CD4-positive, alpha-beta T cell treated with Interleukin-12 subunit alpha and Interleukin-12 subunit beta, for 1 hour (primary cell): ENCODE measurements at places on chromosomes 4 and X.
A peak's percentile ranks its signal among the peaks of the same experiment; 100 is the strongest.

- DNase-seq = no peak
Measured at GRCh38 chr4:24588216-24588954, 4.0 kb upstream of the DHX15 start.

DNA sequence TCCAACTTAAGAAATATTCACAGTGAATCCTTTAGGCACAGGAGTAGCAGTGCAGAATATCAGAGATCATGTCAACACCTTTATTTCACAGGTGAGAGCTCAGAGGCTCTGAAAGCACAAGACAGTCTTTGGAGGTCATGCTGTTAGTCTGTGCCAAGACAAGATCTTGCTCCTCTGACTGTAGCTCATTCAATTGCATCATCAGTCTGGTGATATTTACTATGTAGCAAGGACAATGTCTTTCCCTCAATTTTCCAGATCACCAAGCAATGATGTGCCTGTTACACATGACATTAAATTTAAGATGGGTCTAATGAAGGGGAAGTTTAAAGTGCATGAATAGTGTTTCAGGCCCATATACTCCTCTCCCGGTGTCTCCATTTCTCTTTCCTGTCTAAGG, 277.5 kb downstream of the IL15 start:
- no peak for DNase-seq

- no peak for DNase-seq
Measured at GRCh38 chrX:149807747-149808458, 26.2 kb downstream of the MAGEA9 start.

DNA sequence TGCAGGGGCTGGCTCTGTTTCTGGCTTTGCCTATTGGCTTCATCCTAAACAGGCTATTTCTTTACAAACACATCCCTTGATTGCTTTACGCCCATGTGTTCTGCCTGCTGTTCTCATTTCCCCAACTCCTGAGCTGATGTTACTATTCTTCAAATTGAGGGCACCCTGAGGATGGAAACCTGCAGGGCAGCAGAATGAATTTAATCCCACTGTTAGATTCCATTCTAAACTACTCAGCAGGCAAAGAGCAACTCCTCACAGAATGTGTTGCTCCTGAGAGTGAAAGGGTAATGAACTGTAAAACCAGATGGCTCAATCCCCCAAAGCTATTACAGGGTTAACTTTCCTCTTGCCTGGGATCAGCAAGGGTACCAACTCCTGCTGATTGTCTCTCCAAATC, 75.7 kb downstream of the ANKRD50 start:
- no peak for DNase-seq

- DNase-seq = no peak
Measured at GRCh38 chr4:78754872-78755271, 21.3 kb upstream of the BMP2K start.

- DNase-seq = peak; percentile 47
Measured at GRCh38 chr4:169566021-169566818, 46.2 kb downstream of the NEK1 start.

GRCh38 chr4:6019316-6020263, 1.4 kb upstream of the C4orf50 start:
- peak; percentile 32 for DNase-seq

- peak; percentile 67 for DNase-seq
Measured at GRCh38 chr4:8198906-8199593, at the start of gene SH3TC1. TSS of gene SH3TC1 (plus strand) at chr4:8199290. CDS start at chr4:8205195, 5,905 bp downstream.

DNA sequence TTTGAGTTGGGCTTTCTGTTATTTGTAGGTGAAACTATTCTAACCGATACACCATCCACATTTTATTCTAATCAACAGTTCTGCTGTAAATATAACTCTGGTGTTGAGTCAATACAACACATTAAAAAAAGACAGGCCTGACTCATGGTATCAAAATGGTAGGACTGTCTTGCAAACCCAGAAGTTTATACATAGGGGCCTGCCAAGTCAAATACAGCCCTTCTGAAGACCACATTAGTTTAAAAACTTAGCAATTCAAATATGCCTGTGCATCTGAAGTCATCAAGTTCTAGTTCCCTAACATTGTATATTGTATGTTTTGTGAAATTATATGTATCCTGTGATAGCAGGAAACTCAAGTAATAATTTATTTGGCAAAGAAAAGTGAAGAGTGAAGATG, 24.4 kb upstream of the PDE5A start:
- no peak for DNase-seq

GRCh38 chr4:8594097-8595038, 1.8 kb downstream of the CPZ start:
- no peak for DNase-seq

- DNase-seq = peak; percentile 35
Measured at GRCh38 chr4:110196206-110196870, 2.1 kb downstream of the ELOVL6 start.

DNA sequence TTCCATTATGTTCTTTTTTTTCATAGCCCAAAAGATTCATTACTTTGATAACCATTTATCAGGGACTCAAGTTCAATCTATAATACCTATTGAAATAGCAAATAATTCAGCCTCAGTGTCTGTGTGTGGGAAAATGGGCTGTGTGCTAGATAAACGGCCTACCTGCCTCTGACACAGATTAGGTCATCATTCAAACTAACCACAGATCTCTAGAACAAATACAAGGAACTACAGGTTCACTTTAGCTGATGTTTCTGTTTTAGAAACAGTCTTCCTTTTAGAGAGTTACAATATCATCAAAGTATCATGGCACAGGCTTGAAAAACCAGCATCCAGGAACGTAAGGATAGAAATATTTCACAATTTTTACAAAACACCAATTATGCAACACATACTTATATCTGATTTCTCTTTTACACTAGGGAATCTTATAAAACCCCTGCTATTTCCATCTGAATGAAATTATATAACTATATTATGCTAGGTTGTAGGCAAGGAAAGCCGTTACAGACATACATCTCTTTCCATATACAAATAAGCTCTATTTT, 56.6 kb upstream of the MAB21L2 start:
- DNase-seq = no peak

GRCh38 chr4:67393699-67394281, 151.5 kb downstream of the CENPC start:
- DNase-seq = peak; percentile 32

- no peak for DNase-seq
Measured at GRCh38 chr4:165971933-165972332, 98.9 kb downstream of the TLL1 start.

DNA sequence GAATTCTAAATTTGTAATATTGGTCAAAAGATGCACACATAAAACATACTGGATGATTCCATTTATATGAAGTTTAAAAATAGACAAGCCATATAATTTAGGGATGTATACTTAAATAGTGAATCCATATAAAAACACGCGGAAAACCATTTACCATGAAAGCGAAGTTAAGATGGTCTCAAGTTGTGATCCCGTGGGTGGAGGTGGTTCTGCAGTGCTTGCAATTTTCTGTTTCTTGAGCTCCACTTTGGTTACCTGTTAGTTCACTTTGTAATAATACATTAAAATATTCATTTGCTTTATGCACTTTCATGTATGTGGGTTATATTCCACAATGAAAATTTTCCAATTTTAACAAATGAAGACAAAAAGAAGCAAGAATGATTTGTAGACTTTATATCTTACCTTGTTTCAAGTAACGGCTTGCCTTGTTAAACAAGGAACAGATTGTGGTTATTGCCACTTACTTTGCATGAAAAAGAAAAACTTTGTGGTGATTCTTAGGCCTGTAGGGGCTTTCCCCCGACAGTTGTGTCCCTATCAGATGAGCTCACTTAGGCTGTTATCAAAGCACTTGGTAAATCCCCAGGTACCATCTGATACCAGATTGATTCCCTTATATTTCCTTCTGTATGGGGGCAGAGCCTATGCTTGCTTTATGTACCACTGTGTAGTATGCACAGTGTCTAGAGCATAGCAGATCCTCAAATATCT, 12.2 kb downstream of the UCP1 start:
- DNase-seq = peak; percentile 32

- DNase-seq = no peak
Measured at GRCh38 chr4:37847311-37847884, 20.9 kb downstream of the PGM2 start.

- DNase-seq = no peak
Measured at GRCh38 chr4:158192439-158193158, 17.7 kb upstream of the TMEM144 start.

DNA sequence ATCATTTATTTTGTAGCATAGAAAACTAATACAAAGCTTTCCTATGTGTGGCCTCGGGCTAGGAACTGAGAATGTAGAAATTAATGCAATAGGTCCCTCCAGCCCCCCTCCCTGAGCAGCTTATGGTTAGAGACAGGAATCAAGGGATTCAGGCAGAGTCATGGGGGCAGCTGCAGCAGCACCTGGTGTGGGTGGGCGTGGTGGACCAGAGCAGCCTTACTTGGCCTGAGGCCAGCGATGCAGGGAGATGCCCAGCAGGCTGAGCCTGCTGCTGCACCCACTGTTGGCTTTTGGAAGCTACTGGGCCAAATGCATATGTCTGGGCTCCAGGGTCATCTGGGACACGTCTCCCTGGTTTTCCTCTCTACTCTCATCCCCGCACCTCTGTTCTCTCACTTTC, 74.0 kb downstream of the STK32B start:
- no peak for DNase-seq

DNA sequence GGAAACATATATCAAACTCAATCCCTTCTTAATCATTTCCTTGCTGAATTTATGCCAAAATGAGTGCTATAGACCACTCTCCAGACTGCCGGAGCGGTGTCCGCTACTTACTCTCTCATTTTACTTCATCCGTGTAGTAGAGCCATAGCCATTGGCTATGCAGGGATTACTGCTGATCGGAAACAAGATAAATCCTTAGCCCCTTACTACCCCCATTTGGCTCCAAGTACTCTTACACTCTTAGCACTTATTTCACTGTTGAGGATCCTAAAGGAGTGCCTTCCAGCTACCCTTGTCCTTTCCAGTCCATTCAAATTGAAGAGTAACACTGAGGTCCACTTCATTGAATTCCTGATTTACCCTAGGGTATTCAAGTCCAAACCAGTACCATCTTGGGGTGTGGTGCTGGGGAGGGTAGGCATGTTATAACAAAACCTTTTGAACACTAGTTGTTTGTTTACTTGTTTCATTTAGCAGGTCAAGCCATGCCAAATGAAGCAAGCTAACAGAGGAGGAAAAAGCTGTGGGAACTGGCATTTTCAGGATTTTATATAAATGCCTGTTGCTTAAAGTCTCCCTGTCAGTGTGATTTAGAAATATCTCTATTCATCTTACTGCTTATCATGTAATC, 715.1 kb downstream of the FSTL5 start:
- DNase-seq = no peak

DNA sequence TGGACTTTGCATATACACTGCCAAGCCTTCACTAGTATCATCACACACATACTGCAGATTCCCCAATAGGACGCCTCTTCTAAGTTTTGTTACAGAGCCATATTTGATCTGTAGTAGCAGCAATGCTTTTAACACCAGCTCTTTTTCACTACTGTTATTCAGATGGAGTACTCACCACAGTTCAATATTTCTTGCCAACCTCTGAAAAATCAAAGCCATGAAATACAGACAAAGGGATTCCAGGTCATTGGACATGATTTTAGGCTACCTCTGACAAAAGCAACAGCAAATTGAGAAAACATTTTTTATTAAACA, 390.7 kb upstream of the ADGRL3 start:
- no peak for DNase-seq
